ENCODE measurements at places on chromosomes 4 and X.

GRCh38 chr4:25425361-25425760 is 48.3 kb downstream of the ANAPC4 start:
- no peak for DNase-seq

DNA sequence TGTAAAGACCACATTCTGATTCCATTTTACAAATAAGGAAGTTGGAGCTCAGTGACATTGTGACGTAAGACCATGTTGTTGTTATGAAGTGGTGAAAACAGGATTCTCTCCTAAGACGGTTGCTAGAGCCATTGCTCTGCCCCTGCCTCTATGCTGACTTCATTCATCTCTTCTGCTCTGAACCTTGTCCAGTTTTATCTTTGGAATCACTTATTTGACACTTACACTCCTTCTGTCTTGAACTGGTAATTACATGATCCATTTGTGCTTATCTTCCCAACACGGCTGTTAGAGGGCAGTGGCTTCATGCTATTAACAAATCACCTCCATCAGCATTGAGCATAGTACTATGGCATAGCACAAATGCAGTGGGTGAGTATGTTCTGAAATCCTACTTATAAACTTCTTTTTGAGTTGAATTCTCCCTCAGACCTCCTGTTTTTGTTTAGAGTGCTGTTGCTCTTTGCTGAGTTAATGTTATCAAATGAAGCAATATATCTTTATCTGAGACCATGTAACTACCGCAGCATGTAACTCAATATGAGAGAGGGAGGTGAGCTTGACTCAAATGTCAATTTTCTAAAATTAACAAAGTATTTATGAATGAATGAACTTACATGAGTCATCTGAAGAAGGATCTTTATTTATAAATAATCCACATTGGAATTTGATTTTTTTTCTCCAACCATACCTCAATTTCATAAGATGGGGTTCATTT is 177.8 kb downstream of the RASL11B start:
- DNase-seq: no peak

- no peak for DNase-seq
Observed at GRCh38 chrX:40893251-40893910, 158.0 kb upstream of the MED14 start.

DNA sequence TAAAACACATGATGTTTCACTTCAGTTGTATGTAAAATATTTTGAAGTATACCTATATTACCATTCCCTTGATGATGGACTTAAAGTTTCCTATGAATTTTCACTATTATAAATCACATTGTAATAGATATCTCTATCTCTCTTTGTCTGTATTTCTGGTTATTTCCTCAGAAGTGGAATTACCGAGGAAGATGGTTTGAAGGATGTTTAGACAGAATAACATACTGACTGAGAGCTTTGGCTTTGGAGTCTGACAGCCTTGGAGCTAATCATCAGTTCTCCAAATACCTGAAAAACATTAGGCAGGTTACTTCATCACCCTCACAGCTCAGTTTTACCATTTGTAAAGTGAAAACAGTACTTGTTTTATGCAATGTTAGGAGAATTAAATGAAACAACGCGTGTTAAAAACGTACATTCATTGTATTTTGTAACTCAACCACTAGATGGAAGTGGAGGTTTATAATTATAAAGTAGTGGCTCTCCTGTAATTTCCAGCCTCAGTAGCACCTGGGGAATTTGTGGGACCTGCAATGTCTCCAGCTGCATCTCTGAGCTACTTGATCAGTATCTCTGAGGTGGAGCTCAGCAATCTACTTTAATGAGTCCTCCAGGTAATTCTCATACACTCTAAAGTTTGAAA is 14.3 kb downstream of the JCHAIN start:
- no peak for DNase-seq

- no peak for DNase-seq
Observed at GRCh38 chrX:21766101-21766500, 8.2 kb upstream of the SMPX start.

DNA sequence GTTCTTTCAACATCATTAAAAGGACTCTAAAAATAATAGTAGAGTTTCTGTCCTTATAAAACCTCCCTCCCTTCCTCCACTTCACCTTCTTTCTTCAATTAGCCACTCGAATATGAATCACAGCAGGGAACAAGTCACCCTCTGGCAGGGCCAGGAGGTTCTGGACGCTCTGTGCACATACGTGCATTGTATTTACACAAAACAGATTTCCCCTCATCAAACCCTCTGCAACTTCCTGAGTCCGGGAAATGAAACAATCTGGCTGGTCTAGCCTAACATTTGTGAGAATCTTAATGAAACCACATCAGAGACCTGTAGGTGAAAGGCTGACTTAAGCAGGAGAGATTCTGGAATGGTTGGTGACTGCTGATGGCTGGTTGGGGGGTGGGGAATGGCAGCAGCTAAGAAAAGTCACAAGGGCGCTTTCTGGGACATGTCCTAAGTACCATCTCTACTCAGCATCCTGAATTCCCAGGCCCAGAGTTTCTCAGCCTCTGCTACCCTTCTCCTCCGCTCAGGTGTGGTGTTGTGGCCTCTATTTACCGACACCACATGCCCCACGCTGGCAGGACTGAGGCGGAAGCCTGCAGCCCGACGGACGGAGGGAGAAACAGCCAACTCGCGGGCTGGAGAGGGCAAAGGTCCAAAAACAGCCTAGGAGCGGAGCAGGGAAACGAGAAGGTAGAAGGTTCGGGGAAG is 1.0 kb downstream of the ZDHHC9 start:
- no peak for DNase-seq

DNA sequence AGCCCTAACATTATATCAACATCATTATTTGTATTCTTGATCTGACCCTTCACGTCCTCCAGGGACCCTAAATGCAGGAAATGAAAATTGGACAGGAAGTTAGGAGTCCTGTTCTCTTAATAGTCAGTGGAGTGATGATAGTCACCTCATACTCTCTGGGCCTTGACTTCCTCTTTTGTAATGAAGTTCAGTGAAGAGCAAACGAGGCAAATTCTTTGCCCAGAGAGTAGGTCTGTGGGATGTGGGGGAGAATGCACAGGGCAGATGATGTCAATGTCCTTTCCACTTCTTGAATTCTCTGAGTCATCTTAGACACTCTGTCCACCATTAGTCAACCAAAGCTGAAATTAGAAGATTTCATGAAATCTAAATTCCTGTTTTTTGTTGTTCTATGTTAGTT is 17.1 kb upstream of the GPRIN3 start:
- DNase-seq: no peak

- no peak for DNase-seq
Observed at GRCh38 chr4:147138171-147138570, 192.5 kb upstream of the TTC29 start.

DNA sequence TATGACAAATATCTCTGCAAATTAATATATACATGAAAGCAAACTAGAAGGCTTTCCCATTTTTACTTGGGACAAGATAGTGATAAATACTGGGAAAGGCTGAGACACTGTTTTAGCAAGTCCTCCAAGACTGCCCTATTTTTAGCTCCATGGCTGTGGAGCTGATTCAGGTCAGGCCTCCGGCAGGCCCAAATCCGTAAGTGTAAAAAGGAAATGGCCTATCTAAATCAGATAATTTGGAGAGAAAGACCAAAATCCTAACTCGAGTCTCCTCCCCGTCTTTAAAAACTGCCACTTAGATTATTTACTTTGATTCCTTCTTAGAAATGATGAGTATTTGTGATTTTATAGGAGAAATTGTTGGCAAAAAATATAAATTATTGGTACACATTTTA is 2.9 kb downstream of the OTUD4 start:
- DNase-seq: no peak

DNA sequence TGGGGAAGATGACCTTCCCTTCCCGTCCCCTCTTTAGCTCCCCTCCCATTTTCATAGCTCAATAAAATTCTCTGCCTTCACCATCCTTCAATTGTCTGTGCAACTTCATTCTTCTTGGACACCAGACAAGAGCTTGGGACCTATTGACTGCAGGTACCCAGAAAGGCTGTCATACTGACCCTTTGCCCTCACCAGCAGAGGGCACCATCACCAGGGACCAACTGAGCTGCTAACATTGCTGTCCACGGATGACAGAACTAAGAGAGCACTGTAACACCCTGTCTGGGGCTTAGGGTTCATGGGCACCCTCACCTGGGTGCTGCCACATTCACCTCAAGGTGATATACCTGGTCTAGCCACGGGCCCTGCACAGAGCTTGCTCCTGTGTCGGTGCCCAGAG is 141.3 kb upstream of the VCX3B start:
- no peak for DNase-seq

- no peak for DNase-seq
Observed at GRCh38 chrX:85836868-85837267, 210.5 kb downstream of the CHM start.

DNA sequence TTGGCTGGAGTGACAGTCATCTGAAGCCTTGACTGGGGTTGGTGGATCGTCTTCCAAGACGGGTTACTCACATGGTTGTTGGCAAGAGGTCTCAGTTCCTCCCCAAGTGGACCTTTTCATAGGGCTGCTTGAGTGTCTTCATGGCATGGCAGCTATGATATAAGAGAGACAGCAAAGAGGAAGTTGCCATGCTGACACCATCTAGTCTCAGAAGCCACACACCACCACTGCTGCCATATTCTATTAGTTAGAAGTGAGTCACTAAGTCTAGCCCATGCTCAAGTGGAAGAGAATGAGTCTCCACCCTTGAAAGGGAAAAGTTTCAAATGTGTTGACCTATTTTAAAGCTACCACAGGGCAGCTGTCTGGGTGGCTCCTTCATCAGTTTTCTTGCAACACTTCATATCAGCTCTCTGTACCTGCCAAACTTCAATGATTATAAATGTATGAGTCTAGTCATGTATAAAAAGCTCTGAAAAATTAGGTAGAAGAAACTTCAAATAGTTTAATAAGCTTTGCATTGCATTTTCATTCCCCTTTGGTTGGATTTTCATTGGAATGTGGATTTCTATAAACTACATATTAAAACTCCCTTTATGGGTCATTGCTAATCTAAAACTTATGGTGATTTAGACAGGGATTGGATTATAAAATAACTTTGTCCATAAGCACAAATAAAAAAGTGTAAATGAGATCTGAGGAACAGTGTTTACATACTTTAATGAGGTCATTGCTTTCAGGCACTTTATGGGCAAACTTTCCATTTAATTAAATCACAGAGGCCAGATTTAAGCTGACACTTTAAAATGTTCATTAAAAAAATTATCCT is 68.0 kb upstream of the ATXN3L start:
- DNase-seq: peak; percentile 14

GRCh38 chr4:156892805-156893204 is 78.8 kb downstream of the PDGFC start:
- DNase-seq: no peak

DNA sequence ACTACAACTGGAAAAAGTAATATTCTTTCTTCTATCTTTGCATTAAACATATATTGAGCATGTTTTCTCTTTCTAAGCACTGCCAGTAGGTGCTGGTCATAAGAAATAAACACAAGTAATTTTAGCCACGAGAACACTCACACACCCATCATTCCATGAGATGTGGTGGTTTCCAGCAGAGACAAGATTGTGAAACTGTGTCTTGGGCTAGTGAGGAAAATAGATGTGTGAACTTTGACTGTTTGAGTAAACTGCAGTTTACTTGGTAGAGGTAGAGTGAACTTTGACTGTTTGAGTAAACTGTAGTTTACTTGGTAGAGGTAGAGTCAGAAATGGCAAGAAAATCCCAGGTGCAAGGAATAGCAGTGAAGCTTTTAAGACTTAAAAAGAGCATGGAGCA is 300.9 kb upstream of the HS3ST1 start:
- no peak for DNase-seq

DNA sequence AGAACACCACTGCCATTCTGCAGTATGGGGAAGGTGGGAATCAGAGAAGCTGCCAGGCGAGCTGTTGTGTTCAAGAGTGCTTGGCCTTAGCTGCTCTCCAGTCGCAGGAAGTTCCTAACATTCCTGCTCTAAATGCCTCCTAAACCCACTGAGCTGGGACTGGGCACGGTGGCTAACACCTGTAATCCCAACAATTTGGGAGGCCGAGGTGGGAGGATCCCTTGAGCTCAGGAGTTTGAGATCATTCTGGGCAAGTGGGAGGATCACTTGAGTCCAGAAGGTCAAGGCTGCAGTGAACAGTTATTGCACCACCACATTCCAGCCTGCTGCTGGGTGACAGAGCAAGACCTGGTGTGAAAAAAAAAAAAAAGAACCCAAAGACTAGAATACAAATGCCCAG is 690.3 kb upstream of the FAM241A start:
- no peak for DNase-seq

DNA sequence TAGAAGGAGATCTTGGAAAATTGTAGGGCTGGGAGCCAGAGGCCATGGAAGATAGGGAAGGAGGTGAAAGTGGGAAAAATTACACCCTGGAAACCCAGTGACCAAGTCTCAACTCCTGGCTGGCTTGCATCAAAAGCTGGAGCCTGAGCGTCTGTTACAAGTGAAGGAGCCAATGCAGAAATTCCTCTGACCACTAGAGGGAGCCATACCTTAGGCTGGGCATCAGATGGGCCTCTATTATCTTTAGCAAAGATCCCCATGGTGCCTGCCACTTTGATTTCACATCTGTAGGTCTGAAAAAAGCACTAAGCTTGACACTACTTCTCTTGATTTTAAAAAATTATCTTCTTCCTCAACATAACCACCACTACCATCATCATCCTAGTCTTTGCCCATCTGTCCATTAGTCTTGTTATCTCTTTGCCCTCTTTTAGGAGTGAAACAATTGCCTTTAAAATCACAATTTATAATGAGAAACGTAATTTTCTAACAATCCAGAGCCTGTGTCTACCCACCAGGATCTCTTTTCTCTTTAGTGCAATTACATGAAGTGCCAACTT is 62.9 kb downstream of the ANAPC4 start:
- DNase-seq: peak; percentile 70

Measured in activated T-cell treated with anti-CD3 and anti-CD28 coated beads, Interleukin-2, amount 50 U/mL, for 72 hours (primary cell).